Right cardiac atrium (tissue), 5 donors: ENCODE measurements at places on chromosomes 5 and 9. TPM values are rescaled to one million over a fixed set of nuclear protein-coding genes. Genes with fewer than 3 reads are reported as not detected.

MCIDAS gene
- not detected for total RNA-seq

GABRA1 gene
- total RNA-seq: not detected

IL33 gene
- total RNA-seq: 50.9 TPM

TNIP1 gene
- 94.7 TPM for total RNA-seq

PCDHGB3 gene
- 5.4 TPM for total RNA-seq

PROP1 gene
- not detected for total RNA-seq

UNC5A gene
- total RNA-seq: 0.26 TPM

MEGF10 gene
- 2.7 TPM for total RNA-seq

ISOC1 gene
- total RNA-seq: 98.4 TPM

GRCh38 chr9:133377721-133378216 is 1.6 kb downstream of the STKLD1 start:
- no peak for DNase-seq

DNA sequence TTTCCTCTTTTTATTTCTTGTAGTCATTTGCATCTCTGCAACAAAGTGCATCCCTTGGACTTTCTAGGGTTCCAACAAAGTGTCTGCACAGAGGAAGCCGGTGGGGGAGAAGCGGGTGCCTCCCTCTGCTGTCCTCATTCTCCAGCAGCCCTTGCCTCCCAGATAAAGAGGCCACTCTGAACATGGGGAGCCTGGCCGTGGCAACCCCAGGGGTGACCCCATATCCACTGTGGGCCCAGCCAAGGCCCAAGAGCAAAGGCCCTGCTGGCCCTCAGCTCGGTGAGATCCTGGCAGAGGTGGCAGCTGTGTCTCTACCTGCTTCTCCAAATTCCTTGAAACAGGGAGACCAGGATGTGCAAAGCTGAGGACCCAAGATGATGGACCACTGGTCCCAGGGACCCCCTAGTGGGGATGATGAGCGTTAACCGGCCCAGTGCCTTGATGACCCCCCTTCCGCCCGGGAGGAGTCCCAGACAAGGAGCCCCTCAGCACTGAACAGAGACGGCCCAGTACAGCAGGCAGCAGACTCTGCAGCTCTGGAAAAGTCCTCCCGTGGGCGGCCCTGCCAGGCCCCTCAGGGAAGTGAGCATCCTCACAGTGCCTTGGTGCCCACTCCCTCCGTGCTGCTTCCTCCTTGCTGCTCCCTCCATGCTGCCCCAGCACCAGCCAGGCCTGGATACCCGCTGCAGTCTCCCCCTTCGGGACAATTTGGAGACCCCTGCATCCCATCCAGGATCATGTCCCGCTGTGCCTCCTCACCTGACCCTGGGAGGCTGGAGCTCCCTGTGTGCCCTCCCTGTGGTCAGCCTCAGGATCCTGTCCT is 62.5 kb downstream of the MRPL36 start:
- no peak for DNase-seq

- no peak for DNase-seq
Observed at GRCh38 chr5:131952301-131952857, 6.9 kb upstream of the MEIKIN start.

- DNase-seq: no peak
Observed at GRCh38 chr5:38257308-38258041, 884 bp upstream of the EGFLAM start.

GRCh38 chr9:93673021-93673838 is 96.8 kb downstream of the PHF2 start:
- peak; percentile 59 for DNase-seq

DNA sequence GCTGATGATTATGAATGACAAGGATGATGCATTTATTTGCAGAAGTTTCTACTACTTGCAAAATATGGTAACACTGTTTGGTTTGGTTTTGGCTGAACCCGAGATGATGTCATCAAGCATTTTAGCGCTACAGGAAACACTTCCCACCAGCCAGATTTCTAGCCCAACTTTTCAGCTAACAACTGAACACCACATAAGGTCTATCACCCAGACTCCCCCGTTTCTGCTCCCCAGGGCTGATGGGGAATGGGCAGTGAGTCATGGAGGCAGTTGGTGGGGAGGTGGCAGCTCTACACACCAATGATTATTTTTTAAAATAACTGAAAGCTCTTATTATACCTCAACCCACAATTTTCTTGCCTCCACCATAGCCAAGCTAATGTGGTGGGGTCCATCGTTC is 302.9 kb downstream of the CEMIP2 start:
- no peak for DNase-seq

GRCh38 chr5:181181650-181182565 is 23.1 kb downstream of the TRIM7 start:
- peak; percentile 63 for DNase-seq

GRCh38 chr5:19369561-19369960 is 618.4 kb downstream of the CDH18 start:
- DNase-seq: no peak

DNA sequence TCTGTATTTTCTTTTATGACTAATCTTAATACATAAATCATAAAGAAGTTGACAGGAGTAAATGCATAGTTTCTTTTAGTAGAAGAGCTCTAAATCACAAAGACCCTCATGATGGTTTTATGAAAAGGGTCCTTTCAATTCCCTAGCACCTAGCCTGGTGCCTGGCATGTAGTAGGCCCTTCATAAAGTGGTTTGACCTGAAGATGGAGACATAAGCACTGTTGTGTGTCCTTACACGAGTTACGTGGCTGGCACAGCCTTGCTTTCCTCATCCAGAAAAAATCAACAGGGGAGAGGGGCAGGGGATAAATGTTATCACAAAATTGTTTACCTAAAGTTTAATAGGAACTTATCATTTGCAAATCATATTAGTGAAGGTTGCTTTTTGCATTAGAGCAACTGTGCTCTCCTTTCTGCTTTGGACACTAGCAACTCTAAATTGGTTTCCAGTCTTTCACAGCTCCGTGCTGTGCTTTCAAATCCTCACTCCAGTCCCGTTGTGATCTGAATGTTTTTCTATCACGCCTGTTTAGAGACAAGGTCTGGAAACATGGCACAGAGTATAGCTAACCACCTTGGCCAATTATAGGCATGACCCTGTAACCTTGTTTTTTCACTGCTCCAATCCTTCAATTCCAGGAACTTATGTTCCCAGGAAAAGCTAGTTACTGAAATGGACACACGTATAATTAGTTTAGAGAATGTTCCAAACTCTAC is 55.7 kb downstream of the ARL15 start:
- peak; percentile 21 for DNase-seq

DNA sequence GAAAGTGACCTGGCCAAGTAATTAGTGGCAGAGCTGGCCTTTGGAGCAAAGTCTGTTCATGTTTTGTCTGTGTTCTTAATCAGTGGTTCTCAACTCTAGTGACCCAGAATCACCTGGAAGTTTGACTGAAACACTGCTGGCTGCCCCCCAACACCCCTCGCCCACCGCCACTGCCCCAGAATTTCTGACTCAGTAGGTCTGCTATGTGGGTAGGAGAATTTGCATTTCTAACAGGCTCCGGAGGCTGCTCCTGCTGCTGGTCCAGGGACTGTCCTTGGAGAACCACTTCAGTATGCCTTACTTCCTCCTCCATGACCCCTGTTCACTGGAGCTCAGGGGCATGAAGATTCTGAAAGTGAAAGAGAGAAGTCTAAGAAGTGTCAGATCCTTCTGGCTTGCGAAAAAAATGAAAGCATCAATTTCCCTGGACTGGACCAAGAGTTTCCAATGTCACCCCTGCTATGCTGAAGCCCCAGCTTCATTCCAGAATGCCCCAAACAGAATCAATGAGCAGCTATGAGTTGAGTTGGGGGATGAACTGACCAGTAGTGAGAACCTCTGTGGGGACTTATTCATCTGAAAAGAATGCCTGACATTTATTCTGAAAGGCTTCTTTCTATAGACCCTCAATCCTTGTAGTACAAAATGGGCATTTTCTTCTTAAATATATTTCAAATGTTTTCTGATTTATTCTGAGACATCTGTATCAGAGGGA is 20.8 kb upstream of the COL15A1 start:
- DNase-seq: no peak

DNA sequence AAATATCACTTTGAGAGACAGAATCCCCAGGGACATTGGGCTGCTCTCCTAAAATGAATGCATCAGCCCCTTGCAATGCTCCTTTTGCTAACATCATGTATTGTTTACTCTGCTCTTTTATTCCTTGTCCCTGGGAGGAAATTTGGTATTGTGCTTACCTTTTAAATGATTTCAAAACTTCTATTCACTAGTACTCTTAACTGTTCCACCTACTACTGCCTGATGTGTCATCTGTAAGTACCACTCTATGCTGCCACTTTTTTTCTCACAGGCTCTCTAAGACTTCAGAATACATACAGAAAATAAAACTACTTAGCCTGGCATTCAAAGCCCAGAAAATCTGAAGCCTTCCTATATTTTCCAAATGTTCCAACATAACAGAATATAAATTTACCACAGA is 667.2 kb downstream of the BRINP1 start:
- DNase-seq: no peak

DNA sequence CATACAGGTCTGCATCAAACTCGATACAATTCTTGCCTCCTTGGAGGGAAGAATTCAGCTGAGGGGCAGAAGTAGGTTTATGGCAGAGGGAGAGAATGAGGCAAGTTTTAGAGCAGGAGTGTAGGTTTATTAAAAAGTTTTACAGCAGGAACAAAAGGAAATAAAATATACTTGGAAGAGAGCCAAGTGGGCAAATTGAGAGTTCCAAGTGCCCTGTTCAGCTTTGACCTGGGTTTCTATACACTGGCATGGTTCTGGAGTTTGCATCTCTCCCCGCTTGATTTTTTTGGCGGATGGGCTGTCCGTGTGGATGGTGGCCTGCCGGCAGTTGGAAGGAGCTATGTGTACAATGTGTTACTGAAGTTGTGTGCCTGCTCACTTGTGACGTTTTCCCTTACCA is 116.1 kb downstream of the ALDH1A1 start:
- DNase-seq: no peak

DNA sequence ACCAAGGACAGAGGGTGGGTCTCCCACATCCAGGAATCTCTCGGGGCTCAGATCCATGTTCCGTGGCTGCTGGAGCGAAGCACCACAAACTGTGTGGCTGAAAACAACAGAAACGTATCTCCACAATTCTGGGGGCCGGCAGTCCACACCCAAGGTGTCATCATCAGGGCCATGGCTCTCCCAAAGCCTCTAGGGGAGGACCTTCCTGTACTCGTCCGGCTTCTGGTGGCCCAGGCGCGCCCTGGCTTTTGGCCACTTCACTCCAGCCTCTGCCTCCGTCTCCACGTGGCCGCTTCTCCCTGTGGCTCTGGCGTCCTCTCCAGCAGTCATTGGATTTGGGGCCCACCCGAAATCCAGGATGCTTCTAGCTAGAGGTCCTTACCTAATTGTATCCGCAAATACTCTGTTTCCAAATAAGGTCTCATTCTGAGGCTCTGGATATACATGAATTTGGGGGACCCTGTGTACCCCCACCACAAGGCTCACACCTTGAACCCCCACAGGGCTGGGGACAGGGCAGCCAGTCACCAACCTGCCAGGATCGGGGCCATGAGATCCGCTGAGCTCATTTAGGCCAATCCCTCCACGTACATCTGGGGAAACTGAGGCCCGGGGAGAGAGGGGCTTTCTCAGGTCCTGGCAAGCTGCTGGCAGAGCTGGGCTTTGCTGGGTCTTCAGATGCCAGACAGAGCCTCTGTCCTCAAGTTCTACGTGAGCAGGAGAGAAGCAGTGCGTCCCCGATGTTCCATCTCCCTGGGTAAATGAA is 158.2 kb downstream of the OLFM1 start:
- DNase-seq: peak; percentile 37

GRCh38 chr5:53422539-53422938 is 57.9 kb upstream of the FST start:
- DNase-seq: no peak

GRCh38 chr9:98225015-98225442 is 30.4 kb downstream of the TBC1D2 start:
- DNase-seq: no peak

DNA sequence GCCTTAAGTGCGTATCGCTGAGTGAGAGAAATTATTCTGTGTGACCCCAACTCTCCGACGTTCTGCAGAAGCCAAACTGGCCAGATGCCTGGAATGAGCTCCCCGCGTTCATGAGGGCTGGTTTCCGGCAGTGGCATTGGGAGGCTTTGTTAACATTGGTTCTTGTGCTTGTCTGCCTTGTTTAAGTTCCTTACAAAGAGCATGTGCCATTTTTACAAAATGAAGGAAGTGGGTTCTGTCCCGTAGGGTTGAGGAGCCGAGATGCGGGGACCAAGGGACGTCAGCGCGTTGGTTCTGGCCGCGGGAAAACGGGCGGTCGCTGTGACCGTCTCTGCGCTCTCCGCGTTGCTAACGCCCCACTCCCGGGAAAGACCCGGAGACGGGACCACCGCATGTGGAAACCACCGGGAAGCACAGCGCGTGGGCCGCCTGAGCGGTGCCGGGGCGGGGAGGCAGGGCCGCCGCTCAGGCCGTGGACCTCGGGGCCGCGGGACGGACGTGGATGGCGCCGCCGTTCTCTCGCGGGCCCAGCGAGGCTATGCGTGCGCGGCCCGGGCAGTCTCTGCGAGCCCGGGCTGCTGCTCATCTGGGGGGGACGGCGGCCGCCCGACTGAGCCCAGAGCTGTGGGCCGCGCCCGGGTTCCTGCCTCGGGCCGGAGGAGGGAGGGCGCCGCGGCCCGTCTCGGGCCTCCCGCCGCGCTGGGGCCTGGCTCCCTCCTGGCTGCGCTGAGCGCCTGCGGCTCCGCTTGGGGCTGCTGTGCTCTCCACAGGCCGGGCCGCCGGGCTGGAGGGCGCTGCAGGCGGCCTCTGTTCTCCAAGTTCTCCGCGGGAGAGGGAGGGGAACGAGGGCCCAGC is 13.4 kb downstream of the RABL6 start:
- DNase-seq: peak; percentile 72

GRCh38 chr9:127503379-127503921 is 52.1 kb downstream of the LRSAM1 start:
- DNase-seq: peak; percentile 44

DNA sequence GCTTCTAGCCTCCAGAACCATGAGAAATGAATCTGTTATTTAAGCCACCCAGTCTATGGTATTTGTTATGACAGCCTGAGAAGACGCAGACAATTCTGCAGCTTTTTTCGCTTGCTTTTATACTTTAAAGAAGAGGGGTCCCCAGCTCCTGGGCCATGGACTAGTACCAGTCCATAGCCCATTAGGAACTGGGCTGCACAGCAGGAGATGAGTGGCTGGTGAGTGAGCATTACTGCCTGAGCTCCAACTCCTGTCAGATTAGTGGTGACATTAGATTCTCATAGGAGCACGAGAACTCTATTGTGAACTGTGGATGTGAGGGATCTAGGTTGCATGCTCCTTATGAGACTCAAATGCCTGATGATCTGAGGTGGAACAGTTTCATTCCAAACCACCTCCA is 151.7 kb downstream of the PTTG1 start:
- no peak for DNase-seq

DNA sequence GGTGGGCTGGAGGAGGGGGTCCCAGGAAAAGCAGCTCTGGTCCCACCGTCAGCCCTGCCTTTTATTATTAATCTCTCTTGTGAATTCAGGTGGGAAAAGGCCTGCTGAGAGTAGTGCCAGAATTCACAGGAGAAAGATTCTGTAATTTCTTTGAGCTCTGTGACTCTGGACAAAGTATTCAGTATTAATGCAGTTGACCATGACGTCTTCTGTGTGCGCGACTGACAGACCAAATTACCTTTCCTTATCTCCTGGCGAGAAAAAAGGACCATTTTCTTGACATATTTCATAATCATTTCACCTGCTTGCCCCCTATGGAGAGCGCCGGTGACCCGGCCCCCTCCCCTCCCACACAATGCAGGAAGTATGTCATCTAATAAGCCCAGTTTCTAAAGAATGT is 26.8 kb upstream of the GRHPR start:
- DNase-seq: no peak

- no peak for DNase-seq
Observed at GRCh38 chr5:157203417-157203816, 22.8 kb downstream of the ITK start.

- DNase-seq: peak; percentile 76
Observed at GRCh38 chr5:116947691-116948528, 373.3 kb upstream of the SEMA6A start.

- no peak for DNase-seq
Observed at GRCh38 chr5:94968507-94969095, 316.3 kb downstream of the MCTP1 start.
